ENCODE measurements at places on chromosomes 1 and 21.
A peak's percentile ranks its signal among the peaks of the same experiment; 100 is the strongest.

DNA sequence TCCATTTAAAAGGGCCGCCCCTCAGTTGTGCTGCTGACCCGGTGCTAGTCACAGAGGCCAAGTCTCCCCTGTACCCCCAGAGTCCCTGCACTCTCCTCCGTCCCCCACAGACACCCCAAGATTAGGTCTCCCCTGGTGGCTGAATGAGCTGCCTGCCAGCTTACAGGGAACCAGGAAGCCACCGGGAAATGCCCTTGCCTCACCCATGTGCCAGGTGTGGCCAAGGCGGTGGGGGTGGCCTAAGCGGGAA lies 32.7 kb downstream of the HSPG2 start:
- no peak for DNase-seq

- DNase-seq = no peak
Observed at GRCh38 chr1:181111559-181111958, 23.1 kb downstream of the IER5 start.

DNA sequence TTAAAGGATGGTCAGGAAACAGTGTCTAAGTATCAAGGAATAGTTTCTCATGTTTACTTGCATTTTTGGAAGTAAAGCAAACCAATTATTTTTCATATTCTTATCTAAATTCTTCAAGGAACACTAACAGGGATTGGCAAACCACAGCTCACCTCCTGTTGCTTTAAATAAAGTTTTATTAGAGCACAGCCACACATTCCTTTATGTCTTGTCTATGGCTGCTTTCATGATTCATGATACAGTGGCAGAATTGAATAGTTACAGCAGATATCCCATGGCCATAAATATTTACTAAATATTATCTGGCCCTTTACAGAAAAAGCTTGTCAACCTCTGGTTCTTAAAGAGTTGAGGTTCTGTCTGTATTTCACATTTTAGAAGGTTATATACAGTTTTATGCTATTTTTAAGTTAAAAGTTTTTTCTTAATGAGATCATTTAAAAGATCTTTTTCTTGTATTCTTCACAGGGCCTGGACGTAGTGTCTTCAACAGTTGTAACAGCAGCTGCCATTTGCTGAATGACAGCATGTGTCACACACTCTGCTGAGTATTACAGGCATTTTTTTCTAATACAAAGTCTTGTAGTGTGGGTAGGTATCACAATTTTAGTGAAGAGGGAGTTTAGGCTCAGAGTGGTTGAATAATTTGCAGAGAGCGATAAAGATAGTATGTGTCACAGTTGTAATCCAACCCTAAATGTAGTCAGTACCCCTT lies 2.6 kb downstream of the ZNF691 start:
- no peak for DNase-seq

- DNase-seq = no peak
Observed at GRCh38 chr21:28872218-28872617, 120.5 kb downstream of the LTN1 start.

DNA sequence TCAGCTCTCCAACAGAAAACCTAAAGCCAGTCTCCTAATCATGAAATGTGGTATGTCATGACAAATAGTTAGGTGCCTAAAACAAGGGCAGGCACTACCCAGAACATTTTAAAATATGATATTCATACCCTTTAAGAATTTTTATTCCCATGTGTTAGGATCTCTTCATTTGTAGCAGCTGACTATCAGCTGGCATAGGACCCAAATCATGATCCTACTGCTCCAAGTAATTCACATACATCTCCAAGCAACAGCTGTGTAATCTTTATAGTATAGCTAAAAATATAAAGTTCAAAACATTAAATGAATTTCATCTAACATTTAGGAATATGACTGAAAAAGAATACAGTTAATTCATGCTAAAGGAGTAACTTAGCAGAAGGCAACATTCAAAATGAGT lies 57.5 kb downstream of the ENAH start:
- DNase-seq = no peak

DNA sequence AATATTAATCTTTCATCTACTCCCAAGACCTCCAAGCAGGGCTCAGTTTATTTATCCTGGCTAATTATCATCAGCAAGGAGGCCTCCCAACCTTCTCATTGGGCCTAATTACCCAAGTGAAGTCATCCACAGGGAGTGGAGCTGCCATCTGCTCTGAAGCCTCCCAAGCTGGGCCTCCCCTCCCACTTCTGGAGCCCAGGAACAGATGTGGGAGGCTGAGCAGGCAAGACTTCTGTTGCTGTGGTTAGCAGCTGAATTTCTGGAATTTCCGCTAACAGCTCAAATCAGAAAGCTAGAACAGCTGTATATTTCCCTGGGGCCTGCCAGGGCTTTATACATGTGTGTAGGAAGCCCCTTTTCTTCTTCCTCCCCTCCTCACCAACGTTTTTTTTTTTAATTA lies 127.5 kb downstream of the UCK2 start:
- DNase-seq = no peak

DNA sequence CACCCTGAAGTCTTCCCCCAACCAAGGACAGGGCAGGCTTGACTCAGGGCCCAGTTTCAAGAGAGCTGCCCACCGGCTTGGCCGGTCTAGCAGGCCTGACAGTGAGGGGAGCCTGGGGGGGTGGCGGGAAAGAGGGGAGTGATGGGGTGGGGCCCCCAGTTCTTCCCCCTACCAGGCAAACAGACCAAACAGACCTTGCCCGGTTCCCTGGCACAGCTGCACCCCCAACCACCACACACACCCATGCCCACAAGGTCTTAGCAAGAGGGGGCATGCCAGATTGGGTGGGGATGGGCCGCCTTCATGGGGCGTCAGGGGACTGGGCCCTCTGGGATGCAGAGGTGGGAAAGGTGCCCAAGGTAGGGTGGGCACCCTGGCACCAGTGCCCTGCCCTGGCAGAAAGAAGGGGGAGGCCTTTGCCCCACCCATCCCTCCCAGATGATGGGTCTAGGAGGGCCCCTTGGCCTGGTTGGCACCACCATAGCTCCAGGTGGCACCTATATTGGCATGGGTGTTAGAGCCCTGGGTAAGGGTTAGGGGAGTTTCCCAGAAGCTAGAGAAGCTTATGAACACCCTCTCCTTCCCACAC lies 8.9 kb downstream of the ZBTB7B start:
- DNase-seq = no peak

GRCh38 chr1:1881727-1882126 lies 9.2 kb downstream of the GNB1 start:
- no peak for DNase-seq

GRCh38 chr1:105678334-105678733 lies 1378.1 kb upstream of the PRMT6 start:
- no peak for DNase-seq

DNA sequence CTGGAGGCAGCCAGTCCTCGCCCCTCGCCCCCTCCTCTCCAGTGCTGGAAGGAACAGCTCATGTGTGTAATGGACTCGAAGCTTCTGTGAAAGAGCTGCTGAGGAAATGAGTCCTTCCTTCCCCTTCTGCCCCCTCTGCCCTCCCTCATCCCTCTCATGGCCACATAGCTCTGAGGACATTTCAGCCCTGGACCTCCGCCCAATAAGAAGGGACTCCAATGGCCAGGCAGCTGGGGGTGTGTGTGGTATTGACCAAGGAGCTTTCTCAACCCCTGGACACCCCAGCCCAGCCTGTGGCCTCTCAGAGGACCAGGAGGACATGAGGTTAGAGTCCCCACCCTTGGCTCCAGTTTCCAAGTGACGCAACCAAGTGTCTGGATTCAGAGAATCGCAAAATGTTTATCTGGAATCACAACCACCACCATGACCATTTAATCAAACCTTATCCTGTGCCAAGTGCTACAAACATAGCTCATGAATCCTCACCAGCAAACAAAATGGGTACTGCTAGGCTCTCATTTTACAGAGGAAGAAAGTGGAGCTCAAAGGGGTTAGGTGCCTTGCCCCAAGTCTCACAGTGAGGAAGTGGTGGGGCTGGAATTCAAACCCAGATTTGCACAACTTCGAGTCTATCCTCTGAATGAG lies 47.8 kb upstream of the ECE1 start:
- no peak for DNase-seq

DNA sequence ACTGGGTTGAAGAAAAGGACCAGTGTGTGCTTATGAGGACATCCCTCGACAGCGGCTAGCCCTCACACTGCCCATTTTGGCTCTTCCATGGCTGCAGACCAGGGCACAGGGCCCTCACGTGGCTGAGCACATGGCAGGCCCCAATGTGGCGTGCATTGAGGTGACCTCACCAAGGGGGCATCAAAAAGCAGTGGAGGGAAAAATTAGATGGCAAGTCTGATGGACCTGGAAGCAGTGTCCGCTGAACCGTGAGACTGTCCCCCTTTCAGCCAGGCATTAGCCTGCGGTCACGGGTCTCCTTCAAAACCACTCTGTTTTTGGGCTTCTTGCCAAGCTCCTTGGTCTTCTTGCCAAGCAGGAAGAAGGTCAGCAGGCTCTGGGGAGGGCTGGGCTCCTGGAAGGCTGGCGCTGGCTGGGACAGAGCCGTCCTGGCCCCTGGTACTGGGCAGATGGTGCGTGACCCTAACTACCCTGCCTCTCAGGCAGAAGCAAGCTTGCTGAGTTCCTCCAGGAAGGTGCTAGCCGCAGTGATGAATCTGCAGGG lies 30.8 kb downstream of the TRIM67 start:
- no peak for DNase-seq

DNA sequence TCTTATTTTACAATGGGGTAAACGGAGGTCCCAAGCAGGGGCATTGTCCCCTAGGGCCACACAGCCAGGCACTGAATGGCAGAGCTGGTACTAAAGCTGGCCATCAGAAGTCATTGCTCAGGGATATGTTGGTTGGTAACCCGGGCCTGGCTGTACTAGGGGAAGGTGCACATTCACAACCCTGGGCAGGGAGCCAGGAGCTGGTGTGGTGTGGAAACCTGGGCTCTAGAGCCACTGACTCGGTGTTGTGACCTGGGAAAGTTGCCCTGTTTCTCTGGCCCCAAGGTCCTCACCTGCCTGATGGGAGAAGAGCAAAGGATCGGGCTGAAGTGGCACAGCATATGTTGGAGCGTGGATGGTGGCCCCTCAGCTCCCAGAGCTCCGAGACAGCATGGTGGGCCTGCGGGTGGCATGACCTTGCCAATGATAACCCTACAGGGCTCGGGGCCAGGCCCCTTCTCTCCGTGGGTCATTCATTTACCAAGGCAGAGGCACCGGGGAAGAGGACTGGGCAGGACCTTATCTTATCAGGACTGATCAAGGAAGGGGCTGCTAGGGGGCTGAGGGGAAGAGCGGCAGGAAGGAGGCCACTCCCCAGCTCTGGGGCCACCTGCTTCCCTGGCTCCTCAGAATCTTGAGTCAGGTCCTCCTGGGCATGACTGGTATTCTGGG lies 274.1 kb downstream of the TRABD2B start:
- no peak for DNase-seq

DNA sequence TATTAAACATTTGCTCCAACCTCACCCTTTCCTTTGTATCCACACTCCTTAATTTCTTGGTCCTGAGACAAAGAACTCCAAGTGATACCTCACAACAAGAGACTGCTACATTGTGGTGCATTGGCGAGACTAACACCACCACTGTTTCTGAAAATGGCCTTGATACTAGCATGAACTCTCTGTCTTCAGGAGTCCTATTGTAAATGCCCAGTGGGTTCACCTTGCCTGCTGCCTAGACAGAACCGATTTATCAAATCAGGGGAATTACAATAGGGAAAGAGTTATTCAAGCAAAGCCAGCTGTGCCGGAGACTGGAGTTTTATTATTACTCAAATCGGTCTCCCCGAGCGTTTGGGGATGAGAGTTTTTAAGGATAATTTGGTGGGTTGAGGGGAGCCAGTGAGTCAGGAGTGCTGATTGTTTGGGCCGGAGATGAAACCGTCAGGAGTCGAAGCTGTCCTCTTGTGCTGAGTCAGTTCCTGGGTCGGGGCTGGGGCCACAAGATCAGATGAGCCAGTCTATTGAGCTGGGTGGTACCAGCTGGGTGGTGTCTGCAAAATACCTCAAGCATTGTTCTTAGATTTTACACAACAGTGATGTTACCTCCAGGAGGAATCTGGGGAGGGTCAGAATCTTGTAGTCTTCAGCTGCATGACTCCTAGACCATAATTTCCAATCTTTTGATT lies 83.1 kb downstream of the DESI2 start:
- DNase-seq = no peak

GRCh38 chr1:61853583-61853982 lies 111.3 kb downstream of the PATJ start:
- DNase-seq = no peak

GRCh38 chr1:81549588-81550127 lies 251.1 kb upstream of the ADGRL2 start:
- DNase-seq = no peak

DNA sequence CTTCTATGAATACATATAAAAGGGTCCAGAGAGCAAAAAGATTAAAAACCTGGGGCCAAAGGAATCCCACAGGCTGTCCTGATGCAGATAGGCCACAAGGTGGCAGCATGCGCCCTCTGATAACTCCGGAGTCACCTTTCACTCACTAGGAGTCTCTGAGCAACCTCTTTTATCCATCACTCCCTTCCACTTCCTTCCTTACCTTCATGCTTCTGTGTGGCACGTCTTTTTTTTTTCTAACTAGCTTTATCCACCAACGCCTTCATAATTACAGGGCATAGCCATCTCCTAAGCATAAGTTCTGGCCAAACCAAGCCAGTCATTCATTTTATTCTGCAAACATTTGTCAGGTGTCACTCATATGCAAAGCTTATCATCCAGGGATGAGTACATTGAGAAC lies 3.9 kb upstream of the PGLYRP4 start:
- peak; percentile 38 for DNase-seq

DNA sequence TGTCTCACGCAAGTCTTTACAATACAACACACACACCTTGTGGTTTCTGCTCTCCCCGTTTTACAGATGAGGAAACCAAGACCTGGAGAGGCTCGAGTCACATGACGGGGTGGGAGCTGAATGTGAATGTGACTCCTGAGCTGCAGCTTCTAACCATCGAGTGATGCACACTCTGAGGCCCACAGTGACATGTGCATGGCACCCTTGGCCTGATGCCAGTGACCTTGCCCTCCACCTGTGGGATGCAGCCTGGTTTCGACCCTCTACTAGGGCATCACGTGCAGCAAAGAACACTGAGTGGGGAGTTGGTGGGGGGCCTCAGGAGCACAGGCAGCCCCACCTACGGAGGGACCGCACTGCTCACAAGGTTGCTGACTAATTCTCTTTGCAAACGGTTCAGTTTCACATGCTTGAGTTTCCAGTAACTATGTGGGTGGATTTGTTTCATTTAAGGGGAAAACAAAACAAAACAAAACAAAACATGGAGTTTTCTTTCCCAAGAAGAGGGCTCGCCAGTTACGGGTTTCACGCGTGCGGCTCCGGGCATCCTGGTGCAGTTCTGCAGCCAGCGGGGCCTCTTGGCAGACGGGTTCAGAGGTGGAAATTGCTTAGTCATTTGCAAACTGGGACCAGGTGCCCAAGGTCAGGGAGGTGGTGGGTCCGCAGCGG lies 22.9 kb downstream of the SPSB1 start:
- no peak for DNase-seq

- no peak for DNase-seq
Observed at GRCh38 chr1:15693371-15693770, 9.3 kb downstream of the PLEKHM2 start.

GRCh38 chr1:116909512-116910378 lies at the start of gene PTGFRN:
TSS of gene PTGFRN (plus strand) at chr1:116909916. CDS start at chr1:116910204, 288 bp downstream.
- DNase-seq = no peak

DNA sequence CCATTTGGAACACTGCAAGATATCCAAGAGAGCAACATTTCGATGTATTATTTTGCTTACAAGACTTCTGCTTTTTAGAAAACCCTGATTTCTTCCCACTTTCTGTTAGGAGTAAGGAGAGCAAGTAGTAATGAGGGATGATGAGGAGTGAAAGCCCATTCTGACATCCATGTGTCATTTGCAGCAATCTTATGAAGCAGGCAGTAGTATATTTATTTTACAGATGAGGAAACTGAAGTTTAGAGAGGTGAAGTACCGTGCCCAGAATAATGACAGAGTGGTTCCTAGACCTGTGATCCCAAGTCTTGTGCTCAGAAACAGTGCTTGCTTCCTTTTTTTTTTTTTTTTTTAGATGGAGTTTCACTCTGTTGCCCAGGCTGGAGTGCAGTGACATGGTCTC lies 7.1 kb upstream of the ZSCAN20 start:
- DNase-seq = no peak

Measured in NK-92 treated with Interleukin-12 subunit alpha and Interleukin-12 subunit beta, amount 100 ng/mL, for 24 hours (cell line).